AG09309 (cell line): ENCODE measurements at places on chromosomes 16 and 17.

GRCh38 chr17:28904800-28905199 lies 1.9 kb upstream of the DHRS13 start:
- DNase-seq: no peak

DNA sequence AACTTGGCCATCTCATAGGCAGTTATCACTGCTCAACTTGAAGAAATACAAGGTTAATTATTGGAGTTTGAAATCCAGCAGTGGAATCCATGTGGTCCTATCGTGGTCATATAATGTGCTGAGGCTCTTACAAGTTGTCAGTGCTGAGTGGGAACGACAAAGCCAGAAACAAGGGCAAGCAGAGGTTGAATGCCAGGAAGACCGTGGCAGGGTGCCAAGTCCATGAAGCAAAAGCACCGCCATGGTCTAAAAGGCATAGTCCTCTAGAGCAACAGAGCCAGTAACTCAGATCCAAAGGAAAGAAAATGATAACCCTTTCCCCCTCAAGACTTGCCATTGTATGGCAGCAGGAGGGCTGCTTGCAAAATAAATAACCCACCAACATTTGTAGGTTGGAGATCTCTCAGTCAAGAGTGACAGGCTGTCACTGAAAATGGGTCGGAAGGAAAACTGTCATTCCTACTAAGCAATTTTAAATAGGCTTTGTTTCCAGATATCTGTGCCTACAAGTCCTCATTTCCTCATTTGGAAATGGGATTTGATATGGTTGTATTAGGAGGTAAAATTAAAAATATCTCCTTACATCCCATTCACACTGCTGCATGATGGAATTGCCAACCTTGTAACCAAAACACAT lies 36.4 kb upstream of the HSBP1 start:
- DNase-seq: no peak

DNA sequence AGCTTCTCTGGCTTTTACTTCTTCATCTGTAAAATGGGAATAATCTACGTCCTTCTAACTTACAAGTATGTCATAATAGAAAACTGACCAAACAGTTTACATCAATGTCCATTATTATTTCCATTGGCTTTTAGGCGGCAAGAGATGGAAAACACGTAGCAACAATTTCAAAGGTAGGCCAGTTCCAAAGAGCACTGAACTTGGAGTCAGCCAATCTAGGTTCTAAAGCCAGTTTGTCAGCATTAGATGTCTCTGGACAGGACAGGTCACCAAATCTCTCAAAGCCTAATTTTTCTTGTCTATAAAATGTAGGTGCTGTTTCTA lies 17.6 kb downstream of the HLF start:
- no peak for DNase-seq

DNA sequence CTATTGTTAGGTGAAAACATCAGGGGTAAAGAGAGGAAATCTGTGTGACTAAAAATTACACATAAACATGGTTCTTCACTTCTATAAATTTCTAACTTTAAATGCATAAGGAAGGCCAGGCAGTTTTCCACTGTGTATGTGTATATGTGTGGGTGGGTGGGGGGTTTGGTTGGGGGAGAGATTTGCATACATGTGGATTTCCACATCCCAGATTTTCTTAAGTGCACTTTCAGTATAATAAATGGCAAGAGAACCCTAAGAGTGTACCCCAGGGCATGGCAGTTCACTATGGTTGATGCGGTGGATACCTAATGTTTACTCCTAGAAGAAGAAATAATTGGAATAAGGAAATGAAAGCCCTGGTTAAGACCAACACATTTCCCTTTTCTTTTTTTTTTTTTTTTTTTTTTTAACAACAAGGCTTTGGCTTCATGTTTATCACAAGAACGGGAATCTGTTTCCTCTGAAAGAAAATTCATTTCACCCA lies 451.8 kb upstream of the CCL2 start:
- DNase-seq: no peak

DNA sequence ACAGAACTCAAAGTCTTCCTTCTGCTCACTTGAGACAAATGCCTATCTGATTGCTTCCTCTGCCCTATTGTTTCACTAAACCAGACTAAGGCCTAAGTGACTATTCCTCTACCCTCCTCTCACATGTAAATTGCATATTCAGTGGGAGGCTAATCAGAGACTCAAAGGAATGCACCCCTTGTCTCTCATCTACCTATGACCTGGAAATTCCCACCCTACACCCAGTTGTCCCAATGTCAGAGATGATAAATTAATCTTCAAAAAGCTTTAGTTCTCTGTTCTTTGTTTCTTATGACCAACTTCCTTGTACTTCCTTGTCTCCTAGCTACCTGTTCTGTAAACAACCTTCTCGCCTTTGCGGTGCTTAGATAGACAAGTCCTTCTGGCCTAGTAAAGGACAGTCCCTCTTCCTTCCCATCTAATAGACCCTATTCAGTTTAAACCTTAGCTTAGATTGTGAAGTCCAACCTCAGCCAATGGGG lies 76.0 kb downstream of the EMP2 start:
- no peak for DNase-seq

DNA sequence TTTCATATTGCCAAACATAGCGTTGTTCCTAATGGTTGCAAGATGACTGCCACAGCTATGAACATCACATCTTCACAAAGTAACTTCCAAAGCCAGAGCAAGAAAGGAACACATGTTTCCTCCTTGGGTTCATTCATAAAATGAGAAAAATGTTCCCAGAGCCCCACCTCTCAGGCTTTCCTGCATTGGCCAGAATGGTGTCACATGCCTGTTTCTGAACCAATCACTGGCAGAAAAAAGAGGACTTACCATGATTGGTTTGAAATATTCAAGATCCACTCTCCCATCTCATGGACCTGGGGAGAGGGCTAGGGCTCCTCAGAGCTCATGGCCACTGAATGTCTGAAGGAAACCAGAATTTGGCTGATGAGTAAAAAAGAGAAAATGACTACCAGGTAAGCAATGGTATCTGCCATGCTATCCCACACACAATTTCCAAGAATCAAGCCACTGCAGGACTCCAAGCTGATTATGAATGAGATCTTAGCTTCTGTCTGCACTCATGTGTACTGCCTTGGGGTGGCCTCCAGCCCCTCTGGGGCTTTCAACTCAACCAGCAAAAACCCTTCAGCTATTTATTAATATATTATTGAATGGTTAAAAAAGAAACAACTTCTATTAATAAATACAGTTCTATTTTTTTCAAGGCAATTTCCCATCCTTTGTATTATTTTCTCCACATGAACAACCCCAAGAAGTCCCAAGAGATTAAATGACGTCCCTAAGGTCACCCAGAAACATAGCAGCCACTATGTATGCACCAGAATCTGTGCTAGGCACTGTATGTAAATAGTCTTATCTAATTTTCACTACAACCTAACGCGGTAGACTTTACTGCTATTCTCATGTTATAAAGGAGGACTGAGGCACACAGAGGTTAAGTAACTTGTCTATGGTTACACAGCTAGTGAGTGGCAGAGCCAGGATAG lies 61.4 kb upstream of the TMC5 start:
- DNase-seq: no peak

DNA sequence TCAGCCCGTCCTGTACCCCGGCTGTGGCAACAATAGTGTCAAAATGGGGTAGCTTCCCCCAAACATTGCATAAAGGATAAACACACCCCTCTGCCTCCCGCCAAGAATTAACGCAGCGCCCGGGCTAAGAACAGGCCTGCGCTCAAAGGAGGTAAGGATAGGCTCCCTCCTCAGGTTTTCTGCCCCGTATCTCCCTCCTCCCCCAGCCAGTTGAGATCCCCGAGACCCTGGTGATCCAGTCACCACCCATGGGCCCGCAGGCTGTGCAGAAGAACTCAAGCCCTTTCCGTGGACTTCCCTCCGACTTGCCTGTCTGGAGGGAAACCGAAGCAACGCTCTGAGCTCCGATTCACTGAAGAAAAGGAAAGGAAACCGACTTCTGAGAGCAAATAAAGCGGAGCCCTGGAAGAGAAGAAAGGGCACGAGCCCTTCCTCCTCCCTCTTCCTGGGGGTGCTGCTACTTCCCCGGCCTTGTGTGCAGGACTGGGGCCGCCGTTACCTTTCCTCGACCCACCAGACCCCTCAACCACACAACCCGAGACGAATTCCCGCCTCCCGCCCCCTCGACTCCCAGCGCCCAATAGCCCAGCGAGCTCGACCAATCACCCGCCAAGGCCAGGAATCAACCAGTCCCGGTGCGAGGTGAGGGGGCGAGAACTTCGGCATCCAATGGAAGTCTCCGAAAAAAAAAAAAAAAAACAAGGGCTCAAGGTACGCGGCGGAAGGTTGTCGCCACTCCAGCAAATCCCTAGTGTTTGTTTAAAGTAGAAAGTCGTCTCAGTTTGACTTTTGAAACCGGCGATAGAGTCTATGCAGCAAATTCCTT lies at the start of gene BRIP1:
Gene BRIP1 (minus strand): TSS at position 554 of the 826 bp plus-strand sequence. CDS start 1,989 bp downstream, outside the sequence.
- peak; percentile 59 for DNase-seq

DNA sequence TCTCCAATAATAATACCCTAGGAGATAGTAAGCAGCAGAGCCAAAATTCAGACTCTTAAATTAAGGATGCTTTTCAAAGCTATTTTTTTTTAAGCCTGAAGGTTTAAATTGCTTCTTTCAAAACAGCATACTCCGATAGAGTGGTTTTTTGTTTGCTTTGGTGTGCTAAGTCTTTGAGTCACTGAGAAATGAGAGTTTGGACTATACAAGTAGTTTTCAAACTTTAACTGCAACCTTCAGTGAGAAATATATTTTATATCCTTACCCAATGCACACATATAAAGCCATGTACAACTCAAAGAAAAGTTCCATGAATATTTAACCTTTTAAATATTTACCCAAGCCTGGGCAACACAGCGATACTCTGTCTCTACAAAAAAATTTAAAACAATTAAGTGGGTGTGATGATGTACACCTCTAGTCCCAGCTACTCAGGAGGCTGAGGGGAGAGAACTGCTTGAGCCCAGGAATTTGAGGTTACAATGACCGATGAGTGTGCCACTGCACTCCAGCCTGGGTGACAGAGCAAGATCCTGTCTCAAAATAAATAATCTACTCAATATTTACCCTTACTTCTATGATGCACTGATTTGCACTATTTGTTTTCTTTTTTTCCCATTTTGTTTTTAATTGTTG lies 19.2 kb downstream of the DCUN1D3 start:
- DNase-seq: no peak

GRCh38 chr16:64991001-64991400 lies 130.9 kb downstream of the CDH11 start:
- no peak for DNase-seq

DNA sequence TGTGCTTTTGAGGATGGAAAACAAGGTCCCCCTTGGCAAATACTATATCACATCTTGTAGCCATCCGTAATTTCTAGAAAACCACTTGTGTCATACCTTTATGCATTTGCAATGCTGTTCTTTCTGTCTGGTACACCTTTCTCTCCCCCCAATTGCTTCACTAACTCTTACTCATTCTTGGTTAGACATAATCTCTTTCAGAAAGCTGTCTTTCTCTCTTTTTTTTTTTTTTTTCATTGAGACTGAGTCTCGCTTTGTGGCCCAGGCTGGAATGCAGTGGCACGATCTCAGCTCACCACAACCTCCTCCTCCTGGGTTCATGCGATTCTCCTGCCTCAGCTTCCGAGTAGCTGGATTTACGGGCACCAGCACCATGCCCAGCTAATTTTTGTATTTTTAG lies 94.9 kb upstream of the C17orf78 start:
- DNase-seq: no peak

- peak; percentile 89 for DNase-seq
Measured at GRCh38 chr17:37493249-37494027, 3.7 kb downstream of the DUSP14 start.

- DNase-seq: no peak
Measured at GRCh38 chr16:85296859-85297660, 184.8 kb upstream of the CIBAR2 start.

DNA sequence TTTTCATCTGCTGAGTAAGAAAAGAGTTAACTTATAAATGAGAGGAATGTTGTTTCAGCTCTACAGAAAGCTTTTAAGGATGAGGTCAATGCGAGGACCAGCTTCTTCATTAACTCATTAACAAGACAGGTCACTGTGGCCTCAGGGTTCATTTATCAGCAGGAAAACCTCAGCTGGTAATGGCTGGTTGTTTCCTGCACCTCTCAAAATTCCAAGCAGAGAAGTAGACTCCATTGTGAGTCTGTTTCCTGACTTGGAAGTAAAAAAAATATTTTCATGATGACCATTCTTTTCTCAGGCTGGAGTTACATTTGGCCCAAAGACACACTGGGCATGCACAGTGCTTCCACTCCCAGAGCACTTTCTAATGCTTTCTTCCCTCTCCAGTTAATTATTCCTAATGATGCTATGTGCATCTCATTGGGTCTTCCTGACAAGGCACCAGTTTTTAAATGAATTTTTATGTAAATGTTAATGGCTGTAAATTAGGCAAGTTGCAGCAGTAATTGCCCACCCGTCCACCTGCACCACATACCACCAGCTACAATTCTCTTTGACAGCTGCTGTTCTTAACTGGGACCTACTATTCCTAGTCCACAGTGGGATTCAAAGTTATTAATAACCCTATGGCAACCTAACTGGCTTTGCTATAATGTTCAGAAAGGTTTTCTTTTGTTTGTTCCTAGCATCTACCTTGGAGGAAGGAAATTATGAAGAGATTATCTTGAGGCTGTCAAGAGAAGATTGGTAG lies 89.5 kb upstream of the BCAR1 start:
- no peak for DNase-seq

- DNase-seq: no peak
Measured at GRCh38 chr16:441447-441846, 16.0 kb downstream of the RAB11FIP3 start.

DNA sequence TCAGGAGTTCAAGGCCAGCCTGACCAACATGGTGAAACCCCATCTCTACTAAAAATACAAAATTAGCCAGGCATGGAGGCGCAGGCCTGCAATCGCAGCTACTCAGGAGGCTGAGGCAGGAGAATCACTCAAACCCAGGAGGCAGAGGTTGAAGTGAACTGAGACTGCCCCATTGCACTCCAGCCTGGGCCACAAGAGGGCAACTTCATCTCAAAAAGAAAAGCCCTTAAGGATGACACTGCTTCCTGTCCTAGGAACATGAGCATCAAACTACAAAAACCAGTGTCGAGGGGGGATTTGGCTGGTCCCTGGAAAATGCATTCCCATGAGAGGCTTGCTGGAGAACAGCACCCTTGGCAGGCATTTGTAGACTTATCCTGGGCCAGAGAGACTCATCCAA lies 449.5 kb upstream of the PSMD7 start:
- DNase-seq: no peak

DNA sequence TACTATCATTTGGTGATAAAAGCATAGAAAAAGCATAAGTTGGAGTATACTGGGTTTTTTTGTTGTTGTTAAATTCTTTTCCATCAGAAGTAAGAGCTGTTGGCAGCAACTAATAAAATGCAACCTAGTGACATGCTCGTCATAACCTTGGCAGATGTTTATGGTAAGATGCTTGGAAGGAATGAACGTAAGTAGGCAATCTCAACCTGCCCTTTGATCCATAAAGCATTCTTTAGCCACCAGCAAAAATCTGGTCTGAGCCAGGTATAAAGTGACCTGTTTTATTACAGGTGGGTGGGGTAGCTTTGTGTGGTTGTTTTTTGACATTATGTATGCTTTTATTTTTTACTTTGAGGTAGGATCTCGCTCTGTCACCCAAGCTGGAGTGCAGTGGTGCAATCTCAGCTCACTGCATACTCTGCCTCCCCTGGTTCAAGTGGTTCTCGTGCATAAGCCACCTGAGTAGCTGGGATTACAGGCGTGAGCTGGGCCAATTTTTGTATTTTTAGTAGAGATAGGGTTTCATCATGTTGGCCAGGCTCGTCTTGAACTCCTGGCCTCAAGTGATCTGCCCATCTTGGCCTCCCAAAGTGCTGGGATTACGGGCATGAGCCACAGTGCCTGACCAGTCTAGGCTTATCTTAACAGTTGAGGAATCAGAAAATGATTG lies 22.0 kb downstream of the WSB1 start:
- no peak for DNase-seq

GRCh38 chr16:26712876-26713275 lies 353.9 kb upstream of the C16orf82 start:
- no peak for DNase-seq
